ENCODE measurements at places on chromosomes 2 and 18.
A peak's percentile ranks its signal among the peaks of the same experiment; 100 is the strongest.

GRCh38 chr2:62686012-62686685 lies 19.4 kb upstream of the EHBP1 start:
- DNase-seq: no peak

DNA sequence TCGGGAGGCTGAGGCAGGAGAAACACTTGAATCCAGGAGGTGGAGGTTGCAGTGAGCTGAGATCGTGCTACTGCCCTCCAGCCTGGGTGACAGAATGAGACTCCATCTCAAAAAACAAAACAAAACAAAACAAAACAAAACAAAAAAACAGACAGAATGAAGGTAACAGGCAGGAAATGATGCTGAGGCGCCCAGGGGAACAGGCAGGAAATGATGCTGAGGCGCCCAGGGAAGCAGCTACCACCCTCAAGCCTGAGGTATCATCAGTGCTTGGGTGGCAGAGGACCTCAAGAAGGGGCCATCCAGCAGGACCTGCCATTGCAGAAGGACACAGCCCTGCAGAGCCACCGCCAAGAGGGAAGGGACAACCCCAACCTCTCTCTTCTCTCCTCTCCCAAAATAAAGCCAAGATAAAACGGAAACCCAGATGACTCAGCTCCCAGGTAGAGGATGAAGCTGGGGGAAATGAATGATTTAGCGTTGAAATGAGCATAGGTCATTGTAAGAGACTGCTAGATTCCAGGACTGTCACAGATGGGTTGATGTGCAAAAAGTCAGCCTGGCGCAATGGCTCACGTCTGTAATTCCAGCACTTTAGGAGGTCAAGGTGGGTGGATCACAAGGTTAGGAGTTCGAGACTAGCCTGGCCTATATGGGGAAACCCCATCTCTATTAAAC lies 19.3 kb downstream of the SOWAHC start:
- DNase-seq: no peak

GRCh38 chr2:132670496-132671150 lies 618 bp upstream of the LYPD1 start:
- DNase-seq: peak; percentile 49

DNA sequence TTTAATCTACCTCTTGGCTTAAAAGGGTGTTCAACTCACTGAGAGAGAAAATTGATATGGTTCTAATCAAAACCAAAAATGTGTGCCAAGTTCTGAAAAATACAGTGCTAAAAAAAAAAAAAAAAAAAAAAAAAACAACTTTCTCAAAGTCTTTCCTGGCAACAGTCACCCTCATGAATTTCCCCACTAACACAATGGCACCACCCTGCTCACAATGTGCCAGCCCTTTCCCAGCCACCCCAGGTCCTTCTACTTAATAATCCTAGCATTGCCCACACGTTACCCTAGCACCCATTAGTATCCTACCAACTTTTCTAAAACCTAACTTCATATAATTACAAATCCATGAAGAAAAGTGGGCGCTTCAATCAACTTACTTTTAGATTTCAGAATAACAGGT lies 106.4 kb downstream of the AFF3 start:
- no peak for DNase-seq

GRCh38 chr2:223041527-223042109 lies 10.4 kb upstream of the KCNE4 start:
- DNase-seq: peak; percentile 91

- peak; percentile 16 for DNase-seq
Observed at GRCh38 chr2:27916293-27916995, 25.9 kb downstream of the BABAM2 start.

DNA sequence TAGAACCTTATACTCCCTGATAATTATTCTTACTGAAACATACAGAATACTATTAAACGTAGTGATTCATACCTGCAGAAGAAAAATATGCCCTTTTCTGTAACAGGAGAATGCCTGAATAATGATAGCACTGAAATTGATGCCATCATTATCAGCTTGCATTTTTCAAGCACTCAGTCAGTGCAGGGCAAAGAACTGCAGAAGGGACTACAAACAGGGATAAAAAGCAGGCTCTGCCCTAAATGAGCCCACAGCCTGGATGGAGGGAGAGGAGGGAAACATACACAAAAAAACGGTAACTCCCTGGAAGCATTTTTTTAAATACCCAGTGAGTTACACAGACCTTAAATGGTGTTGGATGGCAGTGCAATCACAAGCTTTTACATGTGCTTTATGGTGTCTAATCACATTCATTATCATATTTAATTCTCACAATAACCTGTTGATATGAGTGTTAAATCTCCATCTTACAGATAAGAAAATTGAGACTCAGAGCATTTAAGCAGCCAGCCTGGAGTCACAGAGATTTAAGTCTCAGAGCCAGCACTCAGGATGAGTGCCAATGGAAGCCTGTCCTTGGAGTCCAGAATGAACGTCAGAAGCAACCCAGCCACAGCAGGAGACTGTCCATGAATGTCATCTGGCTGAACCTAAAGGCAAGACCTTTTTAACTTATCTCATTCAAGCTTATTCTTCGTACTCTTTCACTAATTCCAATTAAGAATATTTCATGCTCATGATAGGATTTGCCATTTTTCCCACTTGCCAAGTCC lies 139.3 kb upstream of the CTNNA2 start:
- no peak for DNase-seq

DNA sequence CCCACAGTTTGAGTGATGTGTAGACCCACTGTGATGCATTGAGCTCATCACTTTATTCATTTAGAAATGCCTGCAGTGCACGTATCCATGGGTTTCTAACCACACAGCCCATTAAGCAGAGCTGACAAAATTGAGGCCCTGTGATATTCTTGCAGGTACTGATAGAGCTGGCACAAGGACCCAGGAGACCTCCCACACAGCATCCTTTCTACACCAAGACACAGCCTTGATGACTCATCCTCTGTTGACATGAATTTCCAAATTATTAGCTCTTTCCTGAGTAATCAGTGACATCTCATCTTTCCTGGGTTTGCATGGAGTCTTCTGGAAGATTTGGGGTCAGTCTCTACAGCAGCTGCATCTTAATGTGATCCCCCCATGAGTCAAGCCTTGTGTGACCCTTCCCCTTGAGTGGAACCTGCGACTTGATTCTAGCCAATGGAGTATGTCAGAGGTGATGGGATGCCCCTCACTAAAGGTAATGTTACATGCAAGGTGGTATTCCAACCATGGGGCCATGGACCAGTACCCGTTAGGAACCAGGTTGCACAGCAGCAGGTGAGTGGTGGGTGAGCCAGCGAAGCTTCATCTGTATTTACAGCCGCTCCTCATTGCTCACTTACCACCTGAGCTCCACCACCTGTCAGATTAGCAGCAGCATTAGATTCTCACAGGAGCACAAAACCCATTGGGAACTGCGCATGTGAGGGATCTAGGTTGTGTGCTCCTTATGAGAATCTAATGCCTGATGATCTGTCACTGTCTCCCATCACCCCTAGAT lies 181.1 kb upstream of the ARL4C start:
- no peak for DNase-seq

GRCh38 chr2:239664216-239664810 lies 263.5 kb upstream of the HDAC4 start:
- no peak for DNase-seq

GRCh38 chr2:222504191-222504590 lies 79.8 kb downstream of the SGPP2 start:
- DNase-seq: no peak

DNA sequence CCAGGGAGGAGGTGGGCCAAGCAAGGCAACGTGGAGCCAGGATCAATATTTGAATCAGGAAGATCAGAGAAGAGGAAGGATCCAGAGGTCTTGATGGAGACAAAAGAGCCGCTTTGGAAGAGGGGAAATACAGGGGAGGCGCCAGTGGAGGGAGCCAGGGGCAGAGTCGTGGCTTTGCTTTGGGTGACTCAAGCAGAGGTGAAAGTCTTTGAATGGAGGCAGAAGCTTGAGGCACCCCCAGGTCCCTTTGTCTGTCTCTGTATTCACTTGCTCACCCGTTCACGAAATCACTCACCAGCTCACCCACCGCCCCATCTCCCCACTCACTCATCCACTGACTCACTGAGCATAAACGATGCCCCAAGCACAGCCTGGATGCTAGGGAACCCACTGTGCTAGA lies 134.1 kb downstream of the ACOXL start:
- no peak for DNase-seq

- peak; percentile 86 for DNase-seq
Observed at GRCh38 chr2:44244135-44244871, 31.0 kb upstream of the SLC3A1 start.

GRCh38 chr2:12205086-12205485 lies 458.7 kb downstream of the LPIN1 start:
- DNase-seq: no peak

DNA sequence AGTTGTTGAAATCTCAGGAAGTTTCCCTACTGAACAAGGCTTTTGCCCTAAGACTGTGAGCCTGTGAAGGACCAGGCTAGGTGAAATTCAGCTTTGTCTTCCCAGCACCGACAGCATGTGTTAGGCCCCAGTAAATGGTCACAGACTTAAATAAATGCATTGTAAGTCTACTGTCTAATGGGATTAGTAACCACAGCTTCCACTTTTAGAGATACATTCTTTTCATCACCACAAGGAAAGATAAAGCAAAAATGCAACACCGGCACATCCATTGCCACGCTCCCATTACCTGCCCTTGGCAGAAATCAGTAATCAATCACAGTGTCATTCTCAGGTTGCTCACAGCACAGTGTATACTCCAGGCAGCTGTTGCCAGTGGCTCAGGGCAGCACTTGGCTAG lies 59.3 kb downstream of the CRACDL start:
- no peak for DNase-seq

- DNase-seq: peak; percentile 36
Observed at GRCh38 chr2:109537565-109538222, 76.1 kb downstream of the SEPTIN10 start.

GRCh38 chr2:62293490-62294271 lies 97.8 kb downstream of the B3GNT2 start:
- peak; percentile 61 for DNase-seq

DNA sequence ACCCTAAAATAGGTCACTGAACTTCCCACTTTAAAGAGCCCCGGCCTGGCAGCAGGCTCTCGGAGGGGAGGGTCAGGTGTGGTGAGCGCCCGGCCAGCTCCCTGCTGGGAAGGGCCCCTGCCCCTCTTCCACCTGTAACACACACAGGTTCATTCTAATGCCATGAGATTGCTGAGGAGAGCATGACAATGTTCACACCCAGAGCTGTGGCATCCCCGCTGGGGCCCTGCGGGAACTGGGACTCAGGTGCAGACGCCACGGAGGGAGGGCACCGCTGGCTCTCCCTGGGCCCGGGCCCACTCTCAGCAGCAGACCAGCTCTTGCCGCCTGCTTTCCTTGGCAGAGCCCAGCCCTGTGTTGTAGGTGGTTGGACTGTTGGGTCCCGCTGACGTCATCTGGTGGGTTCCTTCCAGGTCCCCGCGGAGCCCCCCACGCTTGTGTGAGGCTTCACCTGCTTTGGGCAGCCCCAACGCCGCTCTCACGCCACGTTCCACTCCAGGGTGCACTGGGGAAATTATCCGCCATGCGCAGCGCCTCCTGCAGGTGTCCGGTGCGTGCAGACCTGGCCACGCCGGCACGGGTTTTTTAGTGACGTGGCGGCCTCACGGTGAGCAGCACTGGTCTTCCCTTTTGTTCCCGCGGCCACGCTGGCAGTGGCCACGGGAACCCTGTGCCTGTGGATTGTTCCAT lies 50.4 kb upstream of the KCNG2 start:
- no peak for DNase-seq

GRCh38 chr2:219000569-219000960 lies 7.3 kb upstream of the CRYBA2 start:
- DNase-seq: no peak

DNA sequence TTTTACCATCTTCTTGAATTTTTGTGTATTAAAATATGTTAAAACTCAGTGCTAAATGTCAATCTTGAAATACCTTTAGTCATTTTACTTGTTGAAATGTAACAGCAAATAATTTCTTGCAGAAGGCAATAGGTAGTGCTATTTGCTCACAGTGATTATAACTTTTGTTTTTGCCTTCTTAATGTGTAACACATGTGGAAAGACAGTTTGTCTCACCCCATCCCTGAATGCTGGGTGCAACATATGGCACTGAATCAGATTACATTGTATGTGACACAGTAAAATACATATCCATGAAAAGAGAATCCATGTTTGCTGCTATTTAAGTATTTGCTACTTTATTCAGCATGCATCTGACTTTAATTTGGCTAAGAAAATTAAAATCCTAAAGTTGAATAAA lies 35.3 kb downstream of the FRZB start:
- DNase-seq: no peak
